ENCODE measurements at places on chromosomes 1 and 21.

DNA sequence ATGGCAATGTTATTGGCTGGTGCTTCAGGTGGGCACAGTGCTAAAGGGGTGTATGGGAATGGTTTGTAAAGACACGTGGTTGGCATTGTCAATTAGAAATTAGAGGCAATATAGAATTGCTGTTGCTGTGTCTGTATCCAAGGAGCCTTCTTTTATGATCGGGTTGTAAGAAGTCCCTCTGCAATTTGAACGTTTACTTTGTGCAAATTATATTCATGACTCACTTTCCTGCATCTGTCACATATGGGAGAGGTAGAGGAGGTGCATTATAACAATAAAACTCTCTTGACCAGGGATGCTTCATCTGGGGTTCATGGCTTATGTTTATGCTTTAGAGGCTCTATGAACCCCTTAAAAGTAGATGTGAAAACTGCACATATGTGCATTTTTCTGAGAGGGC is 130.4 kb upstream of the DNAH14 start:
- no peak for DNase-seq

GRCh38 chr1:157540852-157541251 is 11.5 kb downstream of the FCRL5 start:
- DNase-seq = no peak

- DNase-seq = no peak
Measured at GRCh38 chr1:45974541-45975269, 157.7 kb downstream of the PIK3R3 start.

- no peak for DNase-seq
Measured at GRCh38 chr1:244096691-244097090, 45.6 kb downstream of the ZBTB18 start.

DNA sequence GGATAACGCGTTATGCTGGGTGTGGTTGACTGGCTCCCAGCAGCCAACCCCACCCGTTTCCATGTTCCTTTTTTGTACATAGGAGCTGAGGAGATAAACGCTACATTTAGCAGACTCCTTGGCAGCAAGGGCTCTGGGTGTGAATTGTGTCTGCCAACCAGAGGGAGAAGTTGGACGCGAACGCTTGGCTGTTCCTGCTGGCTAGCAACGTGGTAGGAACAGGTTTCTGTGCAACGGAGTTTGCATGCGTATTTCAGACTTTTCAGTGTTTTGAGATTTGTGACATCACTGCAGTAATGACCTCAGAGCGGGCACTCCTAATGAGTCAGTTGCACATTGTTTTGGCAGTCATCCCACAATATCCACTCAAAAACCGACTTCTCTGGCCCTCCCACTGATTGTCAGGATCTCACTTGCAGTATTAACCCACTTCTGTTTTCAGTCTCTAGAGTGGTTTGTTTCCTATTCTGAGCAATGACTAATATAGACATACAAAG is 98.7 kb upstream of the RGS1 start:
- DNase-seq = no peak

DNA sequence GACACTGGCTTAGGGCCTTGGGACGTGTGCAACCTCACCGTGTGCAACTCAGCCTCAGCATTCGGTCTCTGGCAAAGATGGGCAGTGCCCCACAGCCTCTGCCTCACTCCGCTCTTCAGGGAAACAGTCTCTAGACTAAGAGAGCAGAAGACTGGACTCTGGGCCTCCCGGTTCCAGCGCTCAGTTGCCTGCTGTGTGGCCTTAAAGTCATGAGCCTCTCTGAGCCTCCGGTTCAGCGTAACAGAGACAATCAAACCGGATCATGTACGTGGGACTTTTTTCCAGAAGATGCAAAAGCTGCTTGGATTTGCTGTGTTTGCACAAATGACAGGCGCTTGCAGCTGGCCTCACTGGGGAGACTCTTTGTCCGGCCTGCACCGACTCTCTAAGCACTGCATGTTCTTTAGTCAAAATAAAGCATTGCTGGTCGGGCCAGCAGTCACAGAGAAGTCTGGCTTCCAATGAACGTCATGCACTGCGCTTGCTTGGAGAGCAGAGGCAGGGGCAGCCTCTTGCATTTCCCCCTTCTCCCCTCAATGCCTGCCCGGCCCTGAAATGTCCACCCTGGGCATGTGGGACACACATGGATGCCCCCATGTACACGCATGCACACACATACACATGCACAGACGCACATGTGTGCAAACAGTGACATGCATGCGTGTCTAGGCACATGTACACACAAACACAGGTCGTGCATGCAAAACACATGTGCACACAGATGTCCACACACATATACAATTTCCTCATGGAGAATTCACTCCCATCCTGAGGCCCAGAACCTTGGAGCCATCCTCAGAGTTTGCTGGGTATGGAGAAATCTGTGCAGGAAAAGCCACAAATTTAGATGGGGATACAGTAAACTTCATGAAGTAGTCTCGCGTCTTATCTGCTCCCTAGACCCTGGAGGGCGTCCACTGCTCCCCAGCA is 152.4 kb downstream of the PRDM16 start:
- no peak for DNase-seq

- no peak for DNase-seq
Measured at GRCh38 chr1:215243345-215244054, 161.0 kb downstream of the KCNK2 start.

GRCh38 chr1:242847390-242847993 is 323.0 kb upstream of the PLD5 start:
- no peak for DNase-seq

GRCh38 chr1:70916034-70916427 is 131.6 kb downstream of the PTGER3 start:
- DNase-seq = no peak

GRCh38 chr1:84996846-84997666 is at the start of gene MCOLN2:
Gene MCOLN2 (minus strand): TSS chr1:84997113. CDS start chr1:84996872, 241 bp downstream.
- no peak for DNase-seq

GRCh38 chr1:226656601-226657277 is 82.3 kb downstream of the ITPKB start:
- peak; percentile 56 for DNase-seq

GRCh38 chr1:36239941-36240637 is 15.8 kb downstream of the THRAP3 start:
- no peak for DNase-seq

DNA sequence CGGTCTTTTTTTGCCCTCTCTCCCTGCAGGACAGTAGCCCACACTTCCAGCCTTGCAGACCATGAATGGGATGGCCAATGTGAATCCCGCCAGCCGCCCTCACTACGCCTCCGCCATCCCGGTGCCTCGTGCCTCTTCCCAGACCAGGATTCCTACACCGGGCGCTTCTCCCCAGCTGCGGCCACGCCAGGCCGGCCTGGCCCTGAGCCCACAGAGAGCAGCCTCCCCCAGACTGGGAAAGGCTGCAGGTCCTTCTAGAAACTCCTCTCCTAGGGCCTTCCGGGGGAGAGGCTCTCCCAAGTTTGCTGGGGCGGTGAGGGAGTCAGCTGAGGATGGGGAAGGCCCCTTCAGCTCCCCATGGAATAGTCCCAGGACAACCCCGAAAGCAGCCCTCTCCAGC is 83.9 kb downstream of the NAV1 start:
- DNase-seq = no peak

- DNase-seq = no peak
Measured at GRCh38 chr21:45097827-45098387, 23.5 kb downstream of the ADARB1 start.

DNA sequence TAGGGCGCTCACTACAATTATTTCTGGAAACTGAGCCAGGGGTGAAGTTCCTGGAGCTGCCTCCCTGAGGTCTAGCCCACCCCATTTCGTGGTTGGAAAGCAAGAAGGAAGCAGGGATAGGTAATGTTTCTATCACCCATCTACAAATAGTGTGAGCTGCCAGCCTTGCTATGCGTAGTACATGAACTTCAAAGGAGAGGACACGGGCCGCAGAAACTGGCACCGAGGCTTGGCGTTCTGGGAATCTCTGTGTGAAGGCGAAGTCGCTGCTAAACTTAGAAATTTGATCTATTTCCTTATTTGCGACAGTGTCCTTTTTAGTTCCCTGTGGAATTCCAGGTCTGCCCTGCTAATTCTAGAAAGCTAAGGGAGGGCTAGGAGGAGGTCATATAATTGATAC is 49.6 kb upstream of the NTPCR start:
- no peak for DNase-seq

- DNase-seq = no peak
Measured at GRCh38 chr1:95308276-95309030, 74.4 kb downstream of the RWDD3 start.

- DNase-seq = no peak
Measured at GRCh38 chr1:186735463-186735862, 55.2 kb upstream of the PTGS2 start.

DNA sequence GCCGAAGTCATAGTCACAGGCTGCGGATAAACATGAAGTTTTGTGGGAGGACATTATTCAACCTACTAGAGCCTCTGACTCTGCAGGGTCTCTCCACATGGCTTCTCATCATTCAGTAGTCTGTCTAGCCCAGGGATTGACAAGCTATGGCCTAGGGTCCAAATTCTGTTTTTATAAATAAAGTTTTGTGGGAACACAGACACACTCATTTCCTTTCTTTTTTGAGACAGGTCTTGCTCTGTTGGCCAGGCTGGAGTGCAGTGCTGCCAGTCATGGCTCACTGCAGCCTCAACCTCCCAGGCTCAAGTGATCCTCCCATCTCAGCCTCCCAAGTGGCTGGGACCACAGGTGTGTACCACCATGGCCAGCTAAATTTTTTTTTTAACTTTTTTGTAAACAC is 8.1 kb upstream of the ENO1 start:
- DNase-seq = no peak

DNA sequence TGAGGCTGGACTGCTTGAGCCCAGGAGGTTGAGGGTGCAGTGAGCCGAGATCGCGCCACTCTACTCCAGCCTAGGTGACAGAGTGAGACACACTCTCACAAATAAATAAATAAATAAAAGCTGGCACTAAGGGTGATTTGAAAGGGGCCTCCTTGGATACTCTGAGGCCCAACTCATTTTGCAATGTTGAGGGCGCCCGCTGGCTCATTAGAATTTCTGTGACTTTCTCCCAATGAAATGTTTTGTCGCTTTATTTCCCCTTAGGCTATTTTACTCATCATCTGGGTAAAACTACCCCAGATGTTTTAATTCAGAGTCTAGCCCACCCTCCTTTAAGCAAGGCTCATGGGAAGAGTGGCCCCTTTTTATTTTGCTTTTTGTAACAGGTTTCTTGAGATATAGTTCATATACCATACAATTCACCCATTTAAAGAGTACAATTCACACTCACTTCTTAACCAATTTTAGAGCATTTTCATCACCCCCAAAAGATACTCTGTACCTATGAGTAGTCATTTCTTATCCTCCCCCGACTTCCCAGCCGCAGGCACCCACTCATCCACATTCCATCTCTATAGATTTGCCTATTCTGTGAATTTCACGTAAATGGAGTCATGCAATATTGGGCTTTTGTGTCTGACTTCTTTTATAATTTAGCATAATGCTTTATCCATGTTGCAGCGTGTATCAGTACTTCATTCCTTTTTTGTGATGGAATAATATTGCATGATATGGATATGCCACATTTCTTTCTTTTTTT is 259.1 kb downstream of the KAZN start:
- no peak for DNase-seq

DNA sequence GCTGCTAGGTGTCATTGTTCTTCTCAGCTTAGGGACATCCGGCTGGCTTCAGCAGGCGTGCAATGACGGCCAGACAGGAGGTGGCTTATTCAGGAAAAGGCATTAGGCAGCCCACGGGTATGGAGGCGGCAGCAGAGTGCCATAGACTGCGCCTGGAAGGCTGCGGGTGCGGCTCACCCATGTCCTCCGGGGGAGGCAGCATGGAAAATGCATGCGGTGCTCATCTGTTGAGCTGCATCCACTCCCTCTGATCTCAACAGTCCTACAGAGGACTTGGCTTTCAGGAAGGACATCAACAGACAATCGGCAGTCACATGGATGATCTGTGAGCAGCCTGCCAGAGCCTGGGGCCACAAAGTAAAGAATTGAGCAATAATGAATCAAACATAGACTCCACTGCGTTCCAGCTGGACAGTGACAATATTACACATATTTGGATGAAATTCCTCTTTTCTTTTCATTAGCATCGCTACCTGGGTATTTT is 42.9 kb downstream of the UMODL1 start:
- DNase-seq = no peak

DNA sequence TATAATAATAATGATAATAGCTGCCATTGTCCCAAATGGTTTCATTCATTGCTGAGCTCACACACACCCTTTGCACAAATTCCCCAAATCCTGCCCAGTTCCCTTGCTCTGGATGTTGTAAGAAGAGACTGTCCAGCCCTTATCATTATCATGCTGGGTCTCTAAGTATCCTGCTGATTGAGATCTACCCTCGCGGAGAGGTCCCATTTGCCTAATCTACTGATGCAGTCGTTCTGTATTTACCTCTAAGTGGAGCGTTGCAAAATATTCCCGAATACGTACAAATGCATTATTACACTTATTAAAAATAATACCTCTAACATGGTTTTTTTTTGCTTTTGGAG is 51.2 kb downstream of the TNFRSF8 start:
- no peak for DNase-seq

DNA sequence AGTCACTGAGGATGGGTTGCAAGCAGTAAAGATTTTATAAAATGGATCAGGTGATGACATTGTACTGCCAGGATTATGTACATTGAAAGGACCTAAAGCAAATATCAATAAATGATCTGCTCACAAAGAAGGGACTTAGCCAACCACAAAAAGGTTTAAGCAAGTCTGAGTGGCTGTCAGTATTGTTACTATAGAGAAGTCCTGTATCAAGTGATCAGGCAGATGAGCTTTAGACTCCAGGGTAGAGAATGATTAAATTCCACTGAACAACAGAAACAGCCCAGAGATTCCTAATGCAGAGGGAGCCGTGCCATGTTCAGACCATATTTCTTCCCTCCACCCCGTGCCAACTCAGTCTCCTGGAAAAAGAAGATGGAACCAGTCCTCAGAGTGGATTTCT is 138.9 kb downstream of the SETD4 start:
- DNase-seq = no peak

DNA sequence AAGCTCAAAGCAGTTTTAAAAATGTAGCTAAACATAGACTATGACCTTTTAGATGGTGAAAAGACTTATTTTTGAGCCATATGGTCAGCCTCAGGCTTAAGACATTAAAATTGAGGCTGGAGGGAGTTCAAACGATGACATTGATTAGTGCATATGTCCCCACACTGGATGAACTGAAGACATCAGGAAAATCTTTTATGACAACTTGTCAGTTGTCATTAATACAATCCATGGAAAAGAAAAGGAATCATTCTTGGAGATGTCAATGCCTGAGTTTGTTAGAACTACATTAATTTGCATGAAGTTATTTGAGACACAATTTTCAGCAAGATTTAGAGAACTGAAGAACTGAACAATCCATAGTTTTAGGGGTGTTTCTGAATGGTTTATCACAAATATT is 349.9 kb downstream of the COL11A1 start:
- no peak for DNase-seq
